HCEC 1CT (cell line): ENCODE measurements at places on chromosomes 2 and 18.

GRCh38 chr18:70489986-70490933 lies 201.4 kb downstream of the SOCS6 start:
- peak; percentile 71 for DNase-seq

DNA sequence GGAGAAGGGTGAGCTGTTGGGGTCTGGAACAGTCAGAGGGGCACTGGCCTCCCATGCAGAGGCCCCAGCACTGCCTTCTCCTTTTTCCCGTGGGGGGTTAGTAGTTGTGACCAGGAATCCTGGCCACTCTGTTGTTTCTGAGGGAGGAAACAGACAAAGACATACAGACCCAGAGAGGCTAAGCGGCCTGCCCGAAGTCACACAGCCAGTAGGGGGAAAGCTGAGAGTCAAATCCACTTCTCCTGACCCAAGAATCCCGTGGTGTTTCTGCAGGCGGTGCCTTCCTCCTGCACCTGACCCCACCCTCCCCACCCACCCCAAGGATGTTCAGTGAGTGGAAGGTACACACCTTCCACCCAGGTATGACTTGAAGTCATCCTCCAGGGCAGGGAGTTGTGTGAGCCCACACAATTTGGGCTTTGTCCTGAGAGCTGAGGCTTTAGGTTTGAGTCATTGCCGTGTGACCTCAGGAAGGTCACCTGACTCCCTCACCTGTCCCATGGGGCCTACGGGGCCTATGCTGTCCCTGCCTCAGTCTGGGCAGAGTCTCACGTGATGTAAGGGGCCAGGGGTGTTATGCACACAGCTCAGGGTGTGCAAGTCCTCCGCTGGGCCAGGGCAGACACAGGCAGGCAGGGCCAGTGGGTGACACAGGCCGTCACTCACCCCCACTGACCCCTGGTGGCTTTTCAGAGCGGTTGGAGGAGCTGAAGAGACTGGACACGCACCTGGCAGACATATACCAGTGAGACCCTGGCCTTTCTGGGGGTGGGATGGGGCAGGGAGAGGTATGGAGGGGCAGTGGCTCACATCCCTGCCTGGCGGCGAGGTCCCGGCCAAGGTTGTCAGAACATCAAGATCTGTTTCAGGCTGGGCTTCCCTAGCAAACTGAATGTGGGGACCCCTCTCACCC lies 5.0 kb downstream of the NT5DC4 start:
- no peak for DNase-seq

DNA sequence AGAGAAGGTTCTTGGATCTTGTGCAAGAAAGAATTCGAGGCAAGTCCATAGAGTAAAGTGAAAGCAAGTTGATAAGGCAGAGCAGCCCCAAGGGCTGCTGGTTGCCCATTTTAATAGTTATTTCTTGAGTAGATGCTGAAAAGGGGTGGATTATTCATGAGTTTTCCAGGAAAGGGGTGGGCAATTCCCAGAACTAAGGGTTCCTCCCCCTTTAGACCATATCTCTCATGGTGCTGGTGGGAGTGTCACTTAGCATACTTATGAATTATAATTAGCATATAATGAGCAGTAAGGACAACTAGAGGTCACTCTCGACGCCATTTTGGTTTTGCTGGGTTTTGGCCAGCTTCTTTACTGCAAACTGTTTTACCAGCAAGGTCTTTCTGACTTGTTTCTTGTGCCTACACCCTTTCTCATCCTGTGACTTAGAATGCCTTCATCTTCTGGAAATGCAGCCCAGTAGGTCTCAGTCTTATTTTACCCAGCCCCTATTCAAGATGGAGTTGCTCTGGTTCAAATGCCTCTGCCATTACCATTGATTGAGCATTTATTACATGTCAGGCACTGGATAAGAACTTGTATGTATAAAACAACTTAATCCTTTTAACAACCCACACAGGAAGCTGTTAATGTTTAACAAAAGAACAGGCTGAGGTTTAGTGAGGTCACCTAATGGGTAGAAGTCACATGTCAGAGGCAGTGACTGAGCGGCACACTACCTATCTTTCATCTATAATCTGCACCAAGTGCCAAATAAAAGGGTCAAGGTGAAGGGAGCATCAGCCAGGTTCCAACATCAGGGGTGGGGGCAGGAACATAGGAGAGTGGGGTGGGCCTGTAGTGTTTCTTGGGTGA lies 250.9 kb downstream of the ICOS start:
- DNase-seq: no peak

- no peak for DNase-seq
Measured at GRCh38 chr2:195535911-195536522, 121.0 kb upstream of the SLC39A10 start.

- no peak for DNase-seq
Measured at GRCh38 chr2:182890773-182891378, 24.4 kb upstream of the FRZB start.

- no peak for DNase-seq
Measured at GRCh38 chr18:59481436-59481835, 122.4 kb upstream of the LMAN1 start.

- peak; percentile 67 for DNase-seq
Measured at GRCh38 chr2:67399831-67400489, 2.8 kb downstream of the ETAA1 start.

GRCh38 chr2:163748420-163748819 lies 12.6 kb upstream of the FIGN start:
- no peak for DNase-seq

- no peak for DNase-seq
Measured at GRCh38 chr2:211623096-211623495, 915.5 kb downstream of the ERBB4 start.

DNA sequence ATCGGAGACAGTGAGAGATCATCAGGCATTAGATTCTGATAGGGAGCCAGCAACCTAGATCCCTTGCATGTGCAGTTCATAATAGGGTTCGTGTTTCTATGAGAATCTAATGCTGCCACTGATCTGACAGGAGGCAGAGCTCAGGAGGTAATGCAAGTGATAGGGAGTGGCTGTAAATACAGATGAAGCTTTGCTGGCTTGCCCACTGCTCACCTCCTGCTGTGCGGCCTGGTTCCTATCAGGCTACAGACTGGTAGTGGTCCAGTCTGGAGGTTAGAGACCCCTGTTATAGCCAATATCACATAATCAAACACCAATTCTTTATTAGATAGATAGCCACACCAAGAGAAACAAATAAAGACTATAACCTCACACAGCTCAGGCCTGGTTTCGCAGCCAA lies 51.0 kb upstream of the NBEAL1 start:
- no peak for DNase-seq

DNA sequence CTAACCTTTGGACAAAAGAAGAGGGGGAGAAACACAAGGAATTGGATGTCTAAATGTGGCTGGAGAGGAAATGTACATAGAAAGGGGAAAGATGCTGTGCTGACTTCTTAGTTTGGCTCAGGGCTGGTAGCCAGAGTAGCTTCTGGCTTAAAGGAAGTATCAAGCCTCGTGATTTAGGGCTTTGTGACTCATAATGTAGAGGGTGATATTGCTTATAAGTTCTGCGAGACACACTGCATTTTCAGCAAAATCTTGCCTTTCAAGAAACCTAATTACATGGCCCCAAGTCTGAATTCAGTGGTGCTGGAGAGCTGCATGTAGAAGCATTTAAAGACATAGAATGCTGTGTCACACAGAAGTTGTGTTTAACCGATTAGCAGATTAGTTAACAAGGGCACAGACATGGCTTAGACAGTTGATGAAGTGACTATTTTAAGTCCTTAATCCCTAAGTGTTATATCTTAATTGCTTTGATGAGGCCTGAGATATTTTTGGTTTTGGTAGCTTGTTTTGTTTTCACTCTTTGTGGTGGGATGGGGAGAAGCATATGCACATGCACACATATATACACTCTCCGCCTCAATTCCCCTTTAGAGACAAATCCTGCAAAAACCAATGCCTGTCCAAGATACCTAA lies 66.4 kb downstream of the EPAS1 start:
- peak; percentile 70 for DNase-seq

DNA sequence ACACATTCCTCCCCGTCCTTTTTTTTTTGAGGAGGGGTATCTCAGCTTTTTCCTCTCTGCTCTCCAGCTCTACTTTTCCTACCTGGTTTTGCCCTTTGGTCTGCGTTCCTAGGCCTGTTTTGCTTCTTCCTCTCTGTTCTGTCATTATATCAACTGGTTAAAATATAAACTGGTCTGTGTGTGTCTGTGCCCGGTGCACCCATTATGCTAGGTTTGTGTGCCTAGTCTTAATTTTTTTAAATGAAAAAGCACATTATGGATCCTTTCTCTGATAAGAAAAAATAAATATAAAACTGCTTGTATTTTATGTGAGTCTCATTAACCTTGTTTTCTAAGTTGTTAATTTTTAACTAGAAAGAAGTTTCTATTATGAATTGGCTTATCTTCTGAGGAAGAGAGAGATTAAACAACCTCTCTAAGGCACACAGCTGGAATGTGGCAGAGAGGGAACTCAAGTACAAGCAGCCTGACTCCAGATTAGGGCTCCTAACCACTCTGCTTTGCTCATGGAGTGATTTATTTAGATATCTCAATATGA lies 17.4 kb downstream of the SLC38A11 start:
- DNase-seq: no peak

GRCh38 chr18:63318889-63319382 lies 633 bp downstream of the BCL2 start:
- DNase-seq: no peak

- no peak for DNase-seq
Measured at GRCh38 chr2:138671566-138671965, 108.6 kb downstream of the NXPH2 start.

- DNase-seq: no peak
Measured at GRCh38 chr2:70985956-70986355, 7.5 kb downstream of the ANKRD53 start.

DNA sequence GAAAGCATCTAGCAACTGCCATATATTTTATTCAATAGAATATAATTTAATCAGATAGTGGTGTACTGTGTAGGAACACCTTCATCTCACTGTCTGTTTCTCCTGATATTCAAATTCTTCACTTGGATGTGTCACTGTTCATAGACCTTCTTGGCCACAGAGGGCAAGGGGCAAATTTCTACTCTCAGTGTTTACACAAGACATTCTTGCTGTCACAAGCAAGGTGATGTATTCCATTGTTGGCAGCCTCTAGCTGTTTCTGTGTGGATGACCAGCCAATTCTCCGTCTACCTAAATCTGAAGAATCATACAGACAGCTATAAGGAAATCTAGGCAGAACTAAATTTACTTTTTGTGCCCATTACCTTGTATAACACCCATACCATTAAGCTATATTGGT lies 948.3 kb downstream of the CNTNAP5 start:
- no peak for DNase-seq

DNA sequence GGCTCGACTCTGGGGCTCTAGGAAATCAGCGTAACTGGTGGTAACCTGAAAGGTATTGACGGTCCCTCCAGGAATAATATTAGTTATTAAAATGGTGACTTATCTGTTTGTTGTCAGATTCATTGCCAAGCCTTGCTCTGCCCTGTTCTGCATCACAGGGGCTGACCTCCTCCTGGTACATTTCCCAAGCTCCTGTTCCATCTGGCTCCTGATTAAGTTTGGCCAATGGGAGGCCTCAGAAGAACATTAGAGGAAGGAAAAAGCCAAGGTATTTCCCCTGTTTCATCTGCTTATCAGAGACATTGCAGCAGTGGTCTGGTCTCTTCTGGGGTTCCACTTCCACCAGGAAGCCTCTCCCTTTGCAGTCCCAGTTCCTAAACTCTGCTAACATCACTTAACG lies 527.0 kb downstream of the TNS1 start:
- DNase-seq: no peak

DNA sequence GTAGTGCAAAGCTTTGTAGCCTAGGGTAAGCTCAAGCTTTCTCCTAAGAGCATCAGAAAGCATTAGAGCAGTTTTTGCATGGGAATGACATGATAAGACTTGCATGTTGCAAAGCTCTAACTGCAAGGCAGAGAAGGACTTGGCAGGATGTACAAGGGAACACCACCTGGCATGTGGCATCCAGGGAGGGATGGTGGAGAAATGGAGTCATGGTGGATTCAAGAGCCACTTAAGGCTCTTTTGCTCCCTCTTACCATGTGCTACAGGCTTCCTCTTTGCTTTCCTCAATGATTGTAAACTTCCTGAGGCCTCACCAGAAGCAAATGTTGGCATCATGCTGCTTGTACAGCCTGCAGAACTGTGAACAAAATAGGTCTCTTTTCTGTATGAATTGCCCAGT lies 266.0 kb downstream of the GLI2 start:
- DNase-seq: no peak

DNA sequence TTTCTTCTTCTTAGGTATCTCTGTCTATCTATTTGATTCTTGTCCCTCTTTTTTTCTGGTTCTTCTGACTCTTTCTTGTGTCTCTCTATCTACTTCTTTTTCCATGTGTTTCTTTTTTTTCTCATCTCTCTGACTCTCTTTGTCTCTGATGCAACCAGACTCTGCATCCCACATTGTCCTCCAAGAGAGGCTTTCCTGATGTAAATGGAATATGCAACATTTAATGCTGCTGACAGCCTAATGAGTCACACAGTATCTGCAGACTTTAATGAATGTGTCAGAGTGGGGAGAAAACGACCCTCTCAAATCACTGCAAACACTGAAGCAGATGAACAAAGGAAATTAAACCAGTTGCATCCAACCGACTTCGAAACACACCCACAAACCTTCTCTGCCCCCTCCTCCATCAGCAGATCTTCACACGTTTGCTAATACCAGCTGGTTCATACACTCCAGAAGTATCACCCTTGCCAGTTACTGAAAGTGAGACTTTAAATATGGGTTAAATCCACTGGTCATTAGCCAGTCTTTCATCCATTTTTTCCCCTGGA lies 351.5 kb downstream of the TXNL1 start:
- DNase-seq: peak; percentile 30

GRCh38 chr2:24304098-24304497 lies 56.2 kb downstream of the ITSN2 start:
- peak; percentile 92 for DNase-seq

- peak; percentile 35 for DNase-seq
Measured at GRCh38 chr2:3633089-3633981, 24.7 kb upstream of the ALLC start.

- DNase-seq: no peak
Measured at GRCh38 chr2:235086481-235087184, 134.8 kb downstream of the SH3BP4 start.

- no peak for DNase-seq
Measured at GRCh38 chr2:109481196-109481555, 132.6 kb downstream of the SEPTIN10 start.
